ENCODE measurements at places on chromosomes 11 and 22. TPM values are rescaled to one million over a fixed set of nuclear protein-coding genes. Genes with fewer than 3 reads are reported as not detected.

DNA sequence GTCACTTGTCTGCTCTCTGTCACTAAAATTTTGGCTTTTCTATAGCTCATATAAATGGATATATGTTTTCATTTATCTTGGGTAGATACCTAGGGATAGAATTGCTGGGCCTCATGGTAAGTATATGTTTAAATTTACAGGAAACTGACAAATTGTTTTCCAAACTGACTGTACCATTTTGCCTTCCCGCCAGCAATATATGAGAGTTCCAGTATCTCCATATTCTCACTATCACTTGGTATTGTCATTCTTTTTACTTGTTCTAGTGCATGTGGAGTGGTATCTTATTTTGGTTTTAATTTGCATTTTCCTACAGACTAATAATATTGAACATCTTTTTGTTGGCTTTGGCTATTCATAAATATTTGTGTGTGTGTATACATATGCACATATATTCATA lies 101.7 kb downstream of the TMEM135 start:
- DNase-seq = no peak

- peak; percentile 41 for DNase-seq
Measured at GRCh38 chr22:41092847-41093411, 537 bp downstream of the EP300 start.

F2 gene
- 60.0 TPM for total RNA-seq

PTPN5 gene
- not detected for total RNA-seq

UCP3 gene
- total RNA-seq = 1.2 TPM

DNA sequence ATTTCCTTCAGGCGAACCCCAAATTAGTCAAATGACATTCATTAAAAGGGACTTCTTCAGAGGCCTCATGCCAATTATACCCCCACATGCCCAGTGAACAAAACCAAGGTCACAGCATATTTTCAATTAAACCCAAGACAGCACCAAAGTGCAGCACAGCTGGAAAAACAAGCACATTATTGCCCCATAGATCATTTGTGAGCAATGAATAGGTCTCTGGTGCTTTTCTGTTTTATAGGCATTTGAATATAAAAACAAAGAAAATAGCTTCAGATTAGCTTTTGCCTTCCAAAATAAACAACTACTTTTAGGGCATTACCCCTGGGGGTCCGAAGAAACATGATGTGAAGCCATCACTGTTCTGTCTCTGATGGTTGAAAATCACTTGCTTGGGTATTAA lies 1319.9 kb downstream of the LRRC4C start:
- no peak for DNase-seq

DNA sequence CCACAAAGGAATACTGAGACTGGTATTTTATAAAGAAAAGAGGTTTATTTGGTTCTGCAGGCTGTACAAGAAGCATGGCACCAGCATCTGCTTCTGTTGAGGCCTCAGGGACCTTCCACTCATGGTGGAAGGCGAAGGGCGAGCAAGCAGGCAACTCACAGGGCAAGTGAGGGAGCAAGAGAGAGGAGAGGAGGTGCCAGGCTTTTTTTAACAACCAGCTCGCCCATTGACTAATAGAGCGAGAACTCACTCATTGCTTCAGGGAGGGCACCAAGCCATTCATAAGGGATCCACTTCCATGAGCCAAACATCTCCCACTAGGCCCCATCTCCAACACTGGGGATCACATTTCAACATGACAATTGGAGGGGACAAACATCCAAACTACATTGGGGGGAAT lies 1.2 kb downstream of the PTS start:
- DNase-seq = no peak

GRCh38 chr11:104907521-104908185 lies 9.4 kb upstream of the CASP12 start:
- DNase-seq = no peak

- DNase-seq = no peak
Measured at GRCh38 chr11:73401217-73401923, 25.2 kb downstream of the RELT start.

DNA sequence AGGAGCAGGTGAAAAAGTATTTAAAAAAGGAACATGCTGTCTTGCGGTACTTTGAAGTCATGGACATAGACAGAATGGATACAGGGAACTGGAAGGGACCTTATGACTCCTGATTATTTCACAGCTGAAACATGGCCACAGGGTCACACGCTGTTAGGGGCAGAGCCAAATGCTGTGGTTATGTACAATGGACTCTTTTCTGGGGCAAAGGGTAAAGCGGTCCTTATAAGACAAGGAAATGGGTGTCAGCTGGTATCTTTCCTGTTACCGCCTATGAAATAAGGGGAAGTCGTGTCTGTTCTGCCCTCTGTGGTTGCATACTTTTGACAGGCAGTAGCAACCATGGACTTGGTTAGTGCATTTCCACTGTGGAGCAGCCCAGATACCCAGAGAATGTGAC lies 12.8 kb upstream of the ST14 start:
- DNase-seq = peak; percentile 38

DNA sequence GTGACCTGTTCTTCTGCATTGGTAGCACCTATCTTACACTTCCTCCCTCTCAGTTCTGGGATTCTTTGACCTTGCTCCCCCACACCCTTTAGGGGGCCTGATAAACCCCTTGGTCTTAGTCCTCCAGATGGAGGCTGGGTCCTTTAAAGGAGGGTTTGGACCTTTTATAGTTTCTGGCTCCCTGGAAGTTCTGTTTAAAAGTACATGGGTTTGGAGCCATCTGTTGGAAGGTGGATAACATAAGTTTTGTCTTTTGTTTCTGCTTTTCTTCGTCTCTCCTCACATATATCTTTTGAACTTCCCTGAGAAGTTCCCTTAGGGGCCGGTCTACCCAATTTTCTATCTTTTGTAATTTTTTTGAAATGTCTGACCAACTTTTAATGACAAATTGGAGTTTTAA lies 17.9 kb upstream of the HYLS1 start:
- no peak for DNase-seq

GALNT18 gene
- total RNA-seq = 0.43 TPM

GRCh38 chr11:61377461-61378160 lies 14.8 kb upstream of the TMEM216 start:
- DNase-seq = no peak

GRCh38 chr11:66321606-66322005 lies 4.8 kb upstream of the CD248 start:
- no peak for DNase-seq

DNA sequence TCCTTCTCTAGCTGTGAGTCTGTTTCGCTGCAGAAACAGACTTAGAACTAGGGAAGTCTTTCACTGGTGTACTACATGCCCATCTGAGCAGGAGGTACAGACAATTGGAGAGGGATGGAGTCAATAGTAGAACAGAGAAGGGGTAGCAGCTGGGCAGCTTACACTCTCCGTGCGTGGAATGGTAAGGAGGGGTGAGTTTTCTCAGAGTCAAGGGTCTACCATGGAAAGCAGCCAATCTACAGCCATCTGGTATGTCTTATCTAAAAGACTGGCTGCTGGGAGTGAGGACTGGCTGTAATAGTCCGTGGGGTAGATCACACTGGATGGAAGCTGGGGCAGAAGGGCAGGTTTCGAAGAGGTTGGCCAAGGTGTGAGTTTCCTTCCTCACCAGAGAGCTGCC lies 137.3 kb upstream of the TENM4 start:
- no peak for DNase-seq

SCGB2A2 gene
- not detected for total RNA-seq

Measured in Caco-2 (cell line).